ENCODE measurements at places on chromosomes 11 and 22. TPM values are rescaled to one million over a fixed set of nuclear protein-coding genes. Genes with fewer than 3 reads are reported as not detected.

DNA sequence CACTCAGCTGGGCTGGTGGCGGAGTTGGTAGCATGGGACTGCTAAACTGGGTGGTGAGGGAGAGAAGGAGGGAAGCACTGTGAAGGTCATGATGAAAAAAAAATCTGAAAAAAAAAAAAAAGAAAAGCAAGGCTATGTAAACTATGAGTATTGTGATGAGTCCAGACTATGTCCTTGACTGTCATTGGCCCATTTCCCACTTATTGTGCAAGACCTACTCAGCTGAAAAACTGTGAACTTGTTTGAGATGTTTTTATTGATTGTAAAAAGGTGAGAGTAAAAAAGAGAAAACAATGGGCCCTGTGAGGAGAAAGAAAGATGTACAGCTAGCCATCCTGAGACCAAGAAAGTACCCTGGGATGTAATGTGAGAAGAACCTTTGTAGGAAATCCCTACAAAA is 798.4 kb upstream of the TENM4 start:
- H3K27ac ChIP-seq: no peak overlapping the region
- no peak overlapping the region for H3K4me3 ChIP-seq
- H3K36me3 ChIP-seq: no peaks in the 10 kb centered on the region
- no peaks in the 10 kb centered on the region for H3K4me1 ChIP-seq
- H3K27me3 ChIP-seq: no peaks in the 10 kb centered on the region

- peak; percentile 82 for DNase-seq
- peak overlapping the region; percentile 36 for H3K4me3 ChIP-seq
- no peaks in the 10 kb centered on the region for H3K27me3 ChIP-seq
- no peaks in the 10 kb centered on the region for H3K36me3 ChIP-seq
These were observed 1.1 kb downstream of the TTLL12 start for GRCh38 chr22:43185860-43186261.

DNA sequence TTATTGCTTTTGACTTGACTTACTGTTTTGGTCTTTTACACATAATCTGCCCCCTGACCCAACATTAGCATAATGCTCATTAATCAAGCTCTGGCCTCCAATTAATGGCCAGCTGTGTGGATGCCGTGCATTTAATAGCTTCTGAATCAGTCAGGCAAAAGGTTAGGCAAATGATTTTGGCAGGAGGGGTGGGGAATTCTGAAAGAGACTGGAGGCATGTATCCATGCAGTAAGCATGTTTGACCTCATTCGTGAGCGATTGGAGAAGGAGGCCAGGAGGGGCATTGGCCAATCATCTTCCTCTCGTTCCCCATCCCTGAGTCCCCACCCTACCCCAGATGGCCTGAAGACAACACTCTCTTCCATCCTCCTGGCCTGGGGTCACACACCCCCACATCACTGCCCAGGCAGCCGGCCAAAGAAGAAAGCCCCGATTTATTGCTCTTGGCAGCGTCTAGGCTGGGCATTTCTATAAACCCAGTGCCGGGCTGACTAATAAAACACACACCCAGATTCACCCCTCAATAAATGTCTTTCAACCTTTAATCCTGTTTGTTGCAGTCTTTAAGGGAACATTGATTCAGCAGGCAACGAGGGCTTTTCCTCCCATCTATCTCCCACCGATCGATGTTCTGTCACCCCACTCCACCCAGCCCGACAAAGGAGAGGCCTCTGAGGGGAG is 150.0 kb downstream of the OPCML start:
- no peak overlapping the region for H3K4me3 ChIP-seq
- no peaks in the 10 kb centered on the region for H3K36me3 ChIP-seq
- no peaks in the 10 kb centered on the region for H3K27me3 ChIP-seq
- peaks cover 20% of the 10 kb centered on the region for H3K4me1 ChIP-seq
- no peak overlapping the region for H3K27ac ChIP-seq

DNA sequence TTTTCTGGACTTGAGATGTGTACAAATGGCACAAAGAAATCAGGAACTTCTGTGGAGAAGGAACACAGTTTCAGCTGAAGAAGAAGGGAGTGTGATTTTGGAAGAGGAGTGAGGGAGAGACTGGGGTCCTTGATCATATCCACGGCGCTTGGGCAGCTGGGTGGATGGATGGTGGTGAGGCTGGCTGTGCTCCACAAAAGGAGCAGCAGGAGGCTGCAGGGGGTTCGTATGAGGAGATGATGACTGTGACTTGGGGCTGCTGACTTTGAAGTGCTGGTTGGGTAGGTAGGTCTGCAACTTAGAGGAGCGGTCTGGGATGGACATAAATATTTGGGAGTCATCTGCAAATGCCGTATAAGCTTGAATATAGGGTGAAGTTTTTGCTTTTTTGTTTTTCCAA is 1.3 kb upstream of the DCHS1 start:
- DNase-seq: no peak
- H3K4me3 ChIP-seq: no peak overlapping the region
- no peaks in the 10 kb centered on the region for H3K36me3 ChIP-seq

- H3K27ac ChIP-seq: no peak overlapping the region
- peaks cover 16% of the 10 kb centered on the region for H3K4me1 ChIP-seq
- no peak overlapping the region for H3K4me3 ChIP-seq
- no peaks in the 10 kb centered on the region for H3K27me3 ChIP-seq
These were observed 143.3 kb upstream of the MTNR1B start for GRCh38 chr11:92826136-92826535.

DNA sequence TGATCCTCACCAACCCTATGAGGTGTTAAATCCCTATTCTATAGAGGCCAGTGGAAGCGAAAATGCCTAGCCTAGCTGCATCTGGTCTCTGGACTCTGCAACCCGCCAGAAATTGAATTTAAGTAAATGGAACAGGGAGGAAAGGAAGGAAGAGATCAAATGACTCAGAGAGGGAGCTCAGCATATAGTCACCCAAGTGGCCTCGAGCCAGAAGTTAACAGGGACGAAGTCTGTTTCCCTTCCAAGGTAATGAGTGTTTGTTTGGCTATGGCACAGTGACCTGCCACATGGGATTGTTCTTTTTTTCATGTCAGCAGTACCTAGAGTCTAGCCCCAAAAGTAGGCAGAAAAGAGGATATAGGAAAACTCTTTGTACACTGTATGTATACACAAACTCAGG is 66.3 kb downstream of the PAK1 start:
- no peaks in the 10 kb centered on the region for H3K36me3 ChIP-seq
- H3K4me1 ChIP-seq: peaks cover 33% of the 10 kb centered on the region
- no peak for DNase-seq
- H3K4me3 ChIP-seq: no peak overlapping the region
- H3K27me3 ChIP-seq: no peaks in the 10 kb centered on the region
- no peak overlapping the region for H3K27ac ChIP-seq

- H3K36me3 ChIP-seq: no peaks in the 10 kb centered on the region
- H3K27me3 ChIP-seq: no peaks in the 10 kb centered on the region
- DNase-seq: no peak
- no peak overlapping the region for H3K4me3 ChIP-seq
These were observed 50.0 kb downstream of the TTC28 start for GRCh38 chr22:28629420-28630176.

GRCh38 chr11:9645881-9646280 is 18.0 kb upstream of the SWAP70 start:
- no peak overlapping the region for H3K27ac ChIP-seq
- no peak for DNase-seq
- no peaks in the 10 kb centered on the region for H3K27me3 ChIP-seq
- H3K4me3 ChIP-seq: no peak overlapping the region
- no peaks in the 10 kb centered on the region for H3K4me1 ChIP-seq

- H3K27me3 ChIP-seq: no peaks in the 10 kb centered on the region
- H3K4me3 ChIP-seq: peak overlapping the region; percentile 85
- peaks cover 21% of the 10 kb centered on the region for H3K4me1 ChIP-seq
- H3K27ac ChIP-seq: peak overlapping the region; percentile 89
- no peak for DNase-seq
These were observed 672 bp downstream of the TMEM135 start for GRCh38 chr11:87038235-87038977.

DNA sequence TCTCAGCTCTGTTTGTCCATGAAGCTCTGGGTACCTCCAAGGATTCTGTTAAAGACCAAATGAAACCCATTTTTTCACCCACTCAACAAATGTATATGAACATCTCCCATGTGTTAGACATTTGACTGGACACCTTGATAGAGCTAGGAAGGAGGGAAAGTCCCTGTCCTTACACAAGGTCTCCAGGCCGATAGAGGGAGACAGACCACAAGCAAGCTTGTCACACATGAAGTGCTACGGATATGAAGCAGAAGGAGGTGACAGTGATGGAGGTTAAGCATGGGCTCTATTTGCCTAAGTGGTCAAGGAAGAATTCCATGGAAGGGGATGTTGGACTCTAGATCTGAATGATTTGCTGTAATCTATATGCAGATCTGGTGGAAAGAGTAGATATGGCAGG is 138.5 kb downstream of the MYO18B start:
- no peak overlapping the region for H3K27ac ChIP-seq
- H3K36me3 ChIP-seq: no peaks in the 10 kb centered on the region

Gene OTOG
- not detected for total RNA-seq

Data from sigmoid colon (tissue), 7 donors.